NCI-H2029 treated with DMSO at 0.1 percent for 48 hours (cell line): ENCODE measurements at places on chromosomes 4 and X.

DNA sequence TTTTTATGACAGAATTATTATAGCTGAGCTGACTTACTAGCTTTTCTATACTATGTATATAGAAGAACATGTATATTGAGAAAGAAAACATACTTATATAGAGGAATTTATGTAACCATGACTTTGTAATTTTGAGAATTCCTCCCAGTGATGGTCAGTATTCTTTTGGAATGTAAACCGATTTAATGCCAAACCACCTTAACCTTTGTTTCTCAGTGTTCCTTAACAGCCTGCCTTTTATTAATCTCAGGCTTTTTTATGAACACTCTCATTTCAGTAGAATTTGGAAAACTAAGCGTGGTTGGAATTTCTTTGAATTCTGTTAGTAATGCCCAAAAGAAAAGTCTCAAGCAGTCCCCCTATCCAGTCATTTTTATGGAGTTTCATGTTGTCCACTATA is 47.0 kb downstream of the MOSPD2 start:
- DNase-seq = no peak

DNA sequence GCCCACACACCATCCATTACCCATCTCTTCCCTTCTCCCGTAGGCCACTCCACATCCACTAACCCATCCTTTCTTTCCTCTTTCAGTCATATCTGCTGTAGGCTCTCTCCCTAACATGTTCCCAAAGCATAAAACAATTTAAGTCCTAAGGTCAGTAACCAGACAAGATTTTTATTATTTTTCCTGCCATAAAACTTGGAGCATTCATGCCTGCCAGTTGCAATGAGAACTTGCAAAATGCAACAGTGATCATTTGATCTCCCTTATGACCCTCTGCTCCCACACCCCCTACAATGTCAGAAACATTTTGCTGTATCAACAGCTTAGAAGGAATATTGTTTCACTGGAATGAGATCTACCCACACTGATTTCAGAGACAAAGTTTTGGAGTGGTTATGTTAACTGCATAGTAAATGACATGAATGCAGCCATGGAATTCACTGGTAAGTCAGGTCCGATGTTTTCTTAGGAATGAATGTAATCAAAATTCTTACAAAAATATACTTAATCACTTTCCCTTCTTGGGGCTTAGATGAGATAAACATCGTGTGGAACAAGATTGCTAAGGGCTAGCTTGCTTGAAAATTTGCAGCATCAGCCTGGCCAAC is 5.7 kb downstream of the NIPAL1 start:
- DNase-seq = no peak

- no peak for DNase-seq
Observed at GRCh38 chr4:102405821-102406401, 60.6 kb upstream of the SLC39A8 start.

DNA sequence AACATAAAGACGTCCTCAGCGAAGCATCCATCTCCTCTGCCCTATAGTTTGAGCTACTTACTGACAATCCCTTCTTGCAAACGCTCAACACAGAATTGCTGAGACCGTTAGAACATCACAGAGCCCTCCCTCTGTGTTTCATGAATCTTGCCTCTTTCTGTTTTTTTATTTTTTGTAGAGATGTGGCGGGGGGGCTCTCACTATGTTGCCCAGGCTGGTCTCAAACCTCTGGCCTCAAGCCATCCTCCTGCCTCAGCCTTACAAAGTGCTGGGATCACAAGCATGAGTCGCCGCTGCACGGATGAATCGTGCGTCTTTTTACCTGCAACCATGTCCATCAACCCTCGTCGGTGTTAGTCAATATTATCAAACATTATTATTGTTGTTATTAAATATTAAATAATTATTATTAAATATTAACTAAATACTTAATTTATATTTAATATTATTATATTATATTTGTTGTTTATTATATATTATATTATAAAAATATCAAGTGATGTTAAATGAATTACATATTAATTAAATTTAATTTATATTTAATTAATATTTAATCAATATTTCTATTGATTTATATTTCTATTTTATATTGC is 200.7 kb downstream of the CRLF2 start:
- DNase-seq = no peak

DNA sequence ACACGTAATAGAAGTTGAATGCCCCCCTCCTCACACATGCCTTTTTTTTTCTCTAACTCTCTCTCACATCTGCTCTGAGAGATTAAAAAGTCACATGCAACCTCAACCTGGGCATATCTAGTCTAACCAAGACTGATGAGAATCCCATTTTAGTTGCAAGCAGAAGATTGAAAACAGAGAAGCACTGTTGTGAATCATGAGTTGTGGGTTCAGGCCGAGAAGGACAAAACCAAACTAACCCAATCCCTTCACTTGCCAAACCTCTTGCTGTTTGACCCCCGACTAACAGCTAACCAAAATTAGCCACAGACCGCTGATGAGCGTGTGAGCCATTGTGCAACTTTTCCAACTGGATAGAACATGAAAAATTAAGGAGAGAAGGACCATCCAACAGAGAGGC is 31.8 kb downstream of the CXCL1 start:
- no peak for DNase-seq

- DNase-seq = no peak
Observed at GRCh38 chrX:138908577-138908976, 197.1 kb upstream of the FGF13 start.

GRCh38 chr4:110860901-110861300 is 238.0 kb upstream of the PITX2 start:
- no peak for DNase-seq

- DNase-seq = no peak
Observed at GRCh38 chr4:10108391-10108790, 8.2 kb downstream of the WDR1 start.

GRCh38 chr4:65071564-65071963 is 598.7 kb downstream of the EPHA5 start:
- DNase-seq = no peak

DNA sequence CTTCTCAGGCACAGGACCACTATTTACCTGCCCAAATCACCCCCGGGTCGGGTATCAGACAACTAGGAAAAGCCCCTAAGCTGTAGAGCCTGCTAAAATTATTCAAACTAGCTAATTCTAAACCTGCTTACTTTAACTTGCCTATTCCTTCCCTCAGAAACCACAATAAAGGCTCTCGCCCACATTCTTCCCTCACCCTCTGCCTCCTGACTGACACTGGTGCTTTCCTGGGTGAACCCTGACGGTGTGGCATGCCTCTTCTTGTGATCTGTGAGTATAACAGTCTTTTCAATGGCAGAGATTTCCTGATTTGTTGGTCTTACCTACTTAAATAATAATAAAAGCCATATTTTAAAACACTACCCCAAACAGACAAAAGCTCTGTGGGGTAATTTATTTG is 242.1 kb upstream of the ZCCHC13 start:
- no peak for DNase-seq

GRCh38 chr4:125735102-125735501 is 420.3 kb downstream of the FAT4 start:
- no peak for DNase-seq

- DNase-seq = peak; percentile 72
Observed at GRCh38 chr4:16289897-16290554, 63.8 kb upstream of the TAPT1 start.

DNA sequence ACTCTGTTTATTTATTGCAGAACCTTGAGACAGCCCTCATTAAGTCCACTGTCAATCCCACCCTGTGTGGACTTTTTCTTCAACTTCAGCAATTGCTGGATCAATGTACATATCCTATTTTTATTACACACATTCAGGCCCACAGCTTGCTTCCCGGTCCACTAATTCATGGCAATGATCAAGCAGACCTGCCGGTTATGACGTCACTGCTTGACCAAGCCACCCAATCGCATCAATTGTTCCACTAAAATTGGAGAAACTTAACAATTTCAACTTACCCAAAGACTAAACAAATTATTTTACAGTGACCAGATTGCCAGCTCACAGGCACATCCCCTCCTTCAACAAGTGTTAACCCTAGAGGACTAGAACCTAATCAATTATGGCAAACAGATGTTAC is 240.4 kb upstream of the MAGEB18 start:
- no peak for DNase-seq

DNA sequence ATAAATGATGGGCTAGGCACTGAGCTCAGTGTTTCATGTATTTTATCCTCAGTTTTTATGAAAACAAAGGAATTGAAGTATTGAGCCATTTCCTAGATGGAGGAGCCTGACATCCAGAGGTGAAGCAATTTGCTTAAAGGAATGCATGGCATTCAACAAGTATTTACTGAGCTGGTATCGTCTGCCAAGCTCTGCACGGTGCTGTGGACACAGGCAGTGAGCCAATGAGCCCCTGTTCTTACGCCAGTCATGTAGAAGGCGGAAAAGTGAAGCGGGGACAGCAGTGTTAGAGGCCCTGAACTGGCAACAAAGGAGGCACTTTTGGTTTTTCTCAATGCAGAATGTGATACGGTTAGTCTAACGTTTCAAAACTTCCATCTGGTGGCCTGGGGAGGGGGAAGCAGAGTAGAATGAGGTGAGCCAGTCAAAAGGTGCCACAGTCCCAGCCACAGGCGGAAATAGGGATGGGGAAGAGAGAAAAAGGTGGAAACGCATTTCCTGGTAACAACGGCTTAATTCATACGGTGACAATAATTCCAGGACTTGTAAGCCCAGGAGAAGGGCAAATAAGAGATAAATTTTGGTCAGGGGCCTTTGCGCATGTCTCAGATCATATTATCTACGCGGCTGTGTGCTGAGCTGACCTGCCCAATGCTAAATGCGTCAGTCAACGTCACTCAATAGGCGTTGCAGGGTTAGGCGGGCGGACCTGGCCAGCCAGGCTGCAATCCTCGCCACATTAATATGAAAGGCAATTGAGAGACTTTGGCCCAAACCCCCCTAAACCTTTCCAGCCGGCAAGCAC is 133.9 kb downstream of the AFAP1 start:
- DNase-seq = peak; percentile 71

DNA sequence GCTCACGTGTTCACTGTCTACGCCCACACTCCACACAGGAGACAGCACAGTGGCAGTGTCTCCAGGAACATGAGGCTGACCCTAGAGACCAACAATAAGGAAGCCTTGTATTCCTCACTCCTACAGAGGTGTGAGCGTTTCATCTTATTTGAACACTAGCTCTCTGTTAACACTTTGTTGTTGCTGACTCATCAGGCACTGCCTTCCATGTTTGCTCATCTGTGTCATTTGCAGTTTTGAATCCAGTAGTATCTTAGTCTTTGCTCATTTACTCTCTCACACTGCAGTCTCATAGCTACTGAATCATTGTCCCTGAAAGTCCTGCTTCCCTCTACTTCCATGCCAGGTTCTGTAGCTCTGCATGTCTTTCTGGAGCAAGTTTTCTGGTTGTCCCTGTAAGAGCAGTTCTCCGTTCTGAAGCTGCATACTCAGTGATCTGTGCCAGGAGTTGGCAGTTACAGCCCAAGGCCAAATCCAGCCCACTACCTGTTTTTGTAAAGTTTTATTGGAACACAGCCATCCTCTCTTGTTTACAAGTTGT is 80.3 kb upstream of the DCLK2 start:
- DNase-seq = peak; percentile 30
